ENCODE measurements at places on chromosomes 13 and 19.

DNA sequence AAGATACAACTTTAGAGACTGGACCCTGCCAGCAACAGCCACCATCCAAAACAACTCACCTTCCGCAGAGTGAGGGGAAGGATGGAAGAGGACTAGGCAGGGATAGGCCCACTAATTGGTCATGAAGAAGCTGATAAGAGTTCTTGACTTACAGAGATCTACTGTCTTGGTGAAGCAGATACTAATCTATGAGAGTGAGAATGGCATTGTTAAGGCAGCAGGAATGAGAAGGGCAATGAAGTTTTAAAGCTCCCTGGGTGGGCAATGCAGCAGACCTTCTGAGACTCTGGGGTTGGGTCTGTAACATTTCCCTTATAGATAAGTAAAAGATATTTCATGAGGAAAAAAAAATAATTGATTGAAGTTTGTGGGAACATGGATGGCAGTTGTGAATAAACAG lies 63.7 kb downstream of the KLF12 start:
- no peak for DNase-seq

GRCh38 chr13:95741584-95742563 lies 64.9 kb downstream of the DNAJC3 start:
- no peak for DNase-seq

DNA sequence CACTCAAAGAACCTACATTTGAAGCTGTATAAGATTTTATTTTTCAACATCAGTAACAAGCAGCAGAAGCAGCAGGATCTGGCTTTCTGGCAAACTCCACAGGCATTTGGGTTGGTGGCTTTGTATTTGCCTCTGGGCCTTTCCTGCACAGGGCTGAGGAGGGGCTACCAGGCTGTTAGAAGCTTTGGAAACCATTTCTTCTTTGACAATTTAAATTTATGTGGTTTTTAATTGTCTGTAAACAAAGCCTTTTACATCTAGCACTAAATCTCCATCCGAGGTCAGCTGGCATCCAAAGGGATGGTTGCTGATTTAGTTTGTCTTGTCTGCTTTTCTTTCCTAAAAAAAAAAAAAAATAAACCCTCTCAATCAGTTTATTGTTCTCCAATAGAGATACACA lies 127.5 kb upstream of the OBI1 start:
- no peak for DNase-seq

DNA sequence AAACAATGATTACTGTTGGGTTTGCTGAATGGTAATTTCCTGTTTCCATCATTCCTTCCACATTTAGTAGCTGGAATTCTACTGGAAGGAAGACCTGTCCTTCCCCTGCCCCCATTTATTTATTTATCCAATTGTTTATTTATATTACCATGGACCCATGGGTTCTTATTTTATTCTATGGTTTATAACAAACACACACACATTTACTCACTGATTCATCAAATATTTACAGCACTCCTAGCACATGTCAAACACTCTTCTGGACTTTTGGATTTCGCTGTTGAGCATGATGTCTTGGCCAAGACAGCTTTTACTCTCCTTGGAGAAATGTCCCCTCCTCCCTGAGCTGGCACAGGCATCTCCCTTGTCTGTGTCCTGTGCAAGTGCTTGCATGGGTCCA lies 227.8 kb upstream of the MAB21L1 start:
- DNase-seq, result no peak

DNA sequence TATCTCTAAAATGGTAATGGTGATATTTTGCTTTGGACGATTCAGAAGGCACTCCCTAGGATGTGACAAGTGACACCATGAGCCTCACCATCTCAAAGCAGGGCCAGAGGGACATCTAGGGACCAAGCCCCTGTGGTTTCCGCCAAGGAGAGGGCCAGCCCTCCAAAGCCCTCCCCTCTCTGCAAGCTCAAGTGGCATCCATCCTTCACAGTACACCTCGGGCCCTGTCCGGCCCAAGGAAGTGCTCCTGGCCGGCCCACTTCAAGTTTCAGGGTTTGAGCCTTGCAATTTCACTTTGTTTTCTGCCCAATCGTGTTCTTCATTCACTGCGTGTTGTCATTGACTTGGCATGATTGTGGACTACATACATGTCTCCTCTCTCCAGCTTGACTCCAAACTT lies 82.5 kb downstream of the TSHZ3 start:
- DNase-seq, result no peak

- no peak for DNase-seq
Measured at GRCh38 chr19:34409189-34410164, 5.3 kb downstream of the PDCD2L start.

DNA sequence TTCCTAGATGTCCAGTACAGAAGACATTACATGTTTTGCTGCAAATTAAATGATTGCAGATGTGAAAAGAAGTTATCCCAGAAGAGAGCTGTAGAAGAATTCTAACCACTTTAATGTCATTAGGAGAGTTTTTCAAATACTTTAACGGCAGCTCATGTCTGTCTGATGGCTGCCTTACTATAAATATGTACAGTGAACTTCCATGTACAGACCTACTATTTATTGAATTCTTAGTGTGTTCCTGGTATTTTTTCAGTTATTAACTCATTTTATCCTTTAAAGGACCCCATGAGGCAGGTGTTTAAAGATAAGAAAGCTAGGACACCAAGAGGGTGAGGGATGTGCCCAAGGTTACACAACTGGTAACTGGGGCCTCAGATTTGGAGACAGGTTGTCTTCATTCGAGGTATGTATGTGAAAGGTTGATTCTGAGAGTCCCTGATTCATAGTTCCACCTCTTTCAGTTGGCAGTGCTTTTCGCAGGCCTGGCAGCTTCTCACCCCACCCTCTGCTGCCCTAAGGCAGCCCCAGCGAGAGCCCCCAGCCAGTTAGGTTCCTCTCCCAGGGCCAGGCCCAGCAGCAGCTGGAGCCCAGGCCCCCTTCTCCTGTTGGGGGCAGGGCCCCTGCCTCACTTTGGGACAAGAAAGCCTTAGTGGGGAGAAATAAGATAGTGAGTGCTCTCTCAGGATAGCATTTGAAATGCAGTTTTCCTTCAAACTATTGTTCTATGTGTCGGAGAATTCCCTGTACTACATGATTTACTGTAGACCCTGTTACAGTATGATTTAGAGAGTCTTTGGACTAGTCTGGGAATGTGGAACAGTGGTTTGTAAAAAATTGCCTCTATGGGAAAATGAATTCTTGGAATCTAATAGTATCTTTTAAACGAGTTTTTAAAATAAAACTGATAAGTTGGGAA lies 67.7 kb upstream of the TEX29 start:
- no peak for DNase-seq

DNA sequence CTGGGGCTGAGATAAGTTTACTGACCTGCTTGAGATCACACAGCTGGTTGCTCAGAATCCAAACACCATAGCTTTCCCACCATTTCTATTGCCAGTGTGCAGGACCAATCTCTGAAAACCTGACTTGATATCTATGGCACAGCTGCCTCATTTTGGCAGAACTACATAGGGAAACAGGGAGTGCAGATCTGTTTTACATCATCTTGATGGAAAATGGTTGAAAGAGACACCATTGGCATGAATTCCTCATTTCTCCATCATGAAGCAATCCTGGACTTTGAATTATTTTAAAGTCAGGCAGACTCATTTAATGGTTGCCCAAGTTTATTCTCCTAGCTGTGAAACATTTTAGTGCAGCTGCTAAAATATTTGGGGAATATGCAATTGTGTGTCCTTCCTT lies 1628.2 kb upstream of the SLC10A2 start:
- DNase-seq, result no peak

- DNase-seq, result peak; percentile 62
Measured at GRCh38 chr19:10552510-10553053, 8.9 kb downstream of the ATG4D start.

- peak; percentile 38 for DNase-seq
Measured at GRCh38 chr19:57850553-57851017, 926 bp downstream of the ZNF587 start.

DNA sequence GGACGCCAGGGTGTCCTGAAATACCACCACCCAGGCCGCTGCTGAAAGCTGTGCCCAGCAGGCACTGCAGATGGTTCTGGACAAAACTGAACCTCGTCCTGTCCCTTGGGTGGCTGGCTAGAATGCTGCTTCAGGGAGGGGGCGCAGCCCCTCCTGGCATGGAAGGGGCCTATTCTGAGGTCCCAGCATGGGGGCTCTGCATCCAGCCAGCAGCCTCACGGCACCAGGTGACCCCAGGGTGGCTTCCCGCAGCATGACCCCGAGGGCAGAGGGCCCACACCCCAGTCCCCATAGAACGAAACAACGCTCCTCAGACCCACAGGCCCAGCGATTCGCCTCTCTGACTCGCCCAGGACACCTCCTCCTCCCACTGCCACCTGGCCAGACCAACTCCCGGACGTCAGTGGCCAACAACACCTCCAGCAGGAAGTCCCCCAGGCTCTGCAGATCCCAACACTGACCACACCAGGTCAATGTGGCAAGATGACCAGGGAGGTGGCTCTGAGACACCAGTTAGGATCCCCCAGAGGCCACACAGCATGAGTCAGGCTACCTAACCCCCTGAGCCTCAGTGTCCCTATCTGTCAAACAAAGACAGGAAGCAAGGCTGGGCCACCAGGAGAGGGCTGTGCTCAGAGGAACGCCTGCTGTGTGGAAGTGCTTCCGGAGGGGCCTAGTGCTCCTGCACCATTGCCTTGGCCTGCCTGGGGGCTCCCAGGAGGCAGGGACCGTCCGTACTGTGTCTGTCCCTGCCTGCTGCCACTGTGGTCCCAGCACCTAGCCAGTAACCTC lies 6.1 kb downstream of the MKNK2 start:
- no peak for DNase-seq

DNA sequence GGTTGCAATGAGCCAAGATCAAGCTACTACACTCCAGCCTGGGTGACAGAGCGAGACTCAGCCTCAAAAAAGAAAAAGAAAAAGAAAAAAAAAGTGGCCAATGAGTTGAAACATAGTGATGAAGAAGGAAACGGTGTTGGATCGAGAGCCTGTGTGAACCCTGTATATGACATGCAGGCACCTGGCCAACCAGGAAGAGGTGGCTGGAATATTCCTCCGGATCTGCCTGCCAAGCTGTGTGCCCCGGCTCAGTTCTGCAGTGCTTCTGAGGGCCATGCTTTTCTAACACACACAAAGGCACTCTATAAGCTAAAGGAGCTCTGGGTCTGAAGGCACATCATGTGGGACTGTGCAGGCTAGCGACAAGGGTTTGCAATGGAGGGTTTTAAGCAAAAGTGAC lies 3.7 kb upstream of the ZNF444 start:
- DNase-seq, result no peak

DNA sequence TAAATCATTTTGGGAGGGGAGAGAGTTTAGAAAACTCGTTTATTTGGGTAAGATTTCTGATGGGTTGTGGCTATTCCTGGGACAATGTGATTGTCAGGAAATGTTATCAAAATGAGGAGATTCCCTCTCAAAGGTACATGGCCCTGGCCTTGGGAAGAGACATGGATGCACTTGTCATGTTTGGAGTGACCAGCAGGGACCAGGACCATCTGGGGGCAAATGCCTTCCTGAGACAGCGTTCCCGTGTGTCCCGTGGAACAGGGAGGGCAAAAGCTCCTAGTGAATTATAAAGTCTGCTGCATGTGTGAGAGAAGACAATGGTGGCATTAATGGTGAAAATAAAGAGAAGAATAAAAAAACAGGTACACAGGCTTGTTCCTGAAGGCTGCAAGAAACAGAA lies 317.3 kb downstream of the ZNF536 start:
- no peak for DNase-seq

DNA sequence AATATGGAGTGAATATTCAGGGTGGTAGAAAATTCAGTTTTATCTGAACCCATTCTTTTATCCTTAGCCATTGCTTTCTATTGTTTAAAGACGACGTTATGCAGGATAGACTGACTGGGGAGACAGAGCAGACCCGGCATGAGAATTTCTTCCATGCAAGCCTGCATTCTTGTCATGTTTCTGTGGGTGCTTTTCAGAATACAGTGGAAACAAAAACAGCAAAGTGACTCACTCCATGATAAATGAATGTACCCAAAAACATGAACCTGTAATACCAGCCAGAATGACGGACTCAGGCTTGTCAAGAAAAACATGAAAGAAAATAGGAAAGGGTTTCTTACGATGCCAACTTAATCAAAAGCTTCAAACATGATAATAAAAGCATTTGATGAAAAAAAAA lies 924.0 kb downstream of the EFNB2 start:
- DNase-seq, result no peak
